Ureter (tissue), 1 donor: ENCODE measurements at places on chromosomes 11 and 22. TPM values are rescaled to one million over a fixed set of nuclear protein-coding genes. Genes with fewer than 3 reads are reported as not detected.

DNA sequence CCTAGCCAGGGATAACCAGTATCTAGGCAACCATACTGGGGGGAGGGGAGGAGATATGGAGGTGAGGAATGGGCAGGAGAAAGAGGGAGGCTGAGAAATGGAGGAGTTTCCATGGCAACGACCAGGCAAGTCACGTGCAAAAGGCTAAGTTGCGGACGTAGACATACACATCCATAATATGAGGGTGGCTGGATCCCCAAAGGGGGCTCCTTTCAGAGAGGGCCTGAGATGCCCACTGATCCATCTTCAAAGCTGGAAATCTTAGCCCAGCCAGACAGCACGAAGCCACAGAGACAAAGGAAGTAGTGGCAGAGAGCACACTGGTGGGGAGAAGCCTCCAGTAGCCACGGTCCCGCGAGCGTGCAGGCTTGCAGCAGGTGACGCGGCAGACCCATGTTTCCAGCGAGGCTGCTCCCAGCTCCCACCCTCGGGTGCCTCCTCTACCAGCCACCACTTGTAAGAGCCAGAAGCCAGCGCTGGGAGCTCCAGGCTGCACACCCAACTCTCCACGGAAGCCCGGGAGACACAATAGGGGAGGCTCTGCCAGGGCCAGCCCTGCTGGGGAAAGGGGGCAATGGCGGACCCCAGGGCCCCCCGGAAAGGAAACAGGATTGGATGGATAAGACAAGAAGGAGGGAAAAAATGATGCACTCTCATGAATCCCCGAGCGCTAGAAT, 938 bp downstream of the FXYD6 start:
- no peak for DNase-seq

DNA sequence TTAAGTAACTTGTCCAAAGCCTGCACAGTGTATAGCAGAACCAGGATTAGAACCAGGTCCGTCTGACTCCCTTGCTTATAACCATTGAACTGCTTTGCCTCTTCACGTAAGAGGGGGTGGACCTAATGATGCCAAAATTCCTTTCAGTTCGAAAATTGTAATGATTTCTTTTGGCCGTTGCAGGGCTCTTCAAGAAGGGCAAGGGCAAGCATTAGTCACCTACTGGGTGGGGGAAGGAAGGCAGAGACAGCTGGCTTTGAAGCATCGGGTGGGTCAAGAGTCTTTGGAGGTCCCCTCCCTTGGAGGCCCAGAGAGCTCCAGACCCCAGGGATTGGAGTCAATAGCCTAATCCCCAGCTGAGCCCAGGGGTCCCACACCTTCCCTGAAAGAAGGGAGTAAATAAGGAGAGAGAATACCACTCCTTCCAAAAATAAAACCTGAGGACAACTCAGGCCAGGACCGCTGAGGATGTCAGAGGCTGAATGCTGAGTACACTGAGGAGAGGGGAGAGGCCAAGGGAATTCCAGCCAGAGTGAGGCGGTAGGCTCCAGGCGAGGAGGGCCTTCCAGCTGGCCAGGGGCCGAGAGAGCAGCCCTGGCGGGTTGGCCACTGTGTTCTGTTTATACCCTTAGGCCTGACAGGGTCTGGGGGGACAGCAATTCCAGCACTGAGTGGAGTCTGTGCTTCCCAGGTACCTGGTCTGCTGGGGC, 14.1 kb downstream of the CREB3L1 start:
- DNase-seq = no peak

GRCh38 chr22:28154861-28155260, 235.8 kb upstream of the PITPNB start:
- DNase-seq = no peak

Gene ANKK1
- total RNA-seq = 1.4 TPM

- no peak for DNase-seq
These were observed 9.5 kb downstream of the TTC28 start for GRCh38 chr22:28670161-28670560.

Gene VSTM5
- total RNA-seq = 1.4 TPM

Gene KLHDC7B
- total RNA-seq = 1.2 TPM

Gene GAB4
- total RNA-seq = 0.23 TPM

Gene KCTD14
- 7.6 TPM for total RNA-seq

GRCh38 chr11:122421702-122422101, 233.8 kb upstream of the UBASH3B start:
- DNase-seq = no peak

Gene GRIK4
- total RNA-seq = 0.21 TPM

Gene CACNA1I
- 0.75 TPM for total RNA-seq
